KG1 (cell line): ENCODE measurements at places on chromosomes 4 and X.

DNA sequence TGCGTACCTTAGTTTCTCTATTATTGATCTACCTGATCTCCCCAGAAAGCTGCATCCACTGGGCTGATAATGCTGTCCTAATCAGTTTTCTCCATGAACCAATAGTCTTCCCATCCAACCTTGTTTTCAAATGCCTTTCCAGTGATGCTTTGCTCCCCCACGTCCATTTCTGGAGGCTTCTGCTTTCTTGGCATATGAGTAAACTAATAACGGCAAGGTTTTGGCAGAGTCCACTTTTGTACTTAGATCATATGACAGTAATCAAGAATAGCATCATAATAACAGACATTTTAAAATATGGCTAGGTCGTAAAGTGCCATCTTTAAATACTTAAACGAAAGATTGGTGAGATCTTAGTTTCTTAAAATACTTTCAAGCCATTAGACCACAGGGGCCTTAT is 38.4 kb upstream of the FAM9B start:
- DNase-seq, result no peak

DNA sequence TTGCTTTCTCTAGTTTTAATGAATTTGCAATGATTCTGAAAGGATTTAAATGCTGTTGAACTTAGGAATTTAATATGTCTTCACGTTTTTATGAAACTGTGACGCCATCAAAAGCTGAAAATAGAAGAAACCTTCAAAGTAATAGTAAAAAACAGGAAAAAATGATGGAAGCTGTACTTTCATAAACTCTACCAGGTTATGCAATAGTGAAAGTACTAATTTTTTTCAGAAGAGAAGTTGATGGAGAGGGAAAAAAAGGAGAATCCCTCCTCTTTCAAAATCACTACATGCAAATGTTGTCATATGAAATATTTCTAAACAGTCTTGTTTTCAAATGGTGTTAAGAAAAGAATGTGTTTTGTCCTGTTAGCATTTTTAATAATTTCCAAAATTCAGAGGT is 73.6 kb downstream of the ZNF330 start:
- DNase-seq, result no peak

DNA sequence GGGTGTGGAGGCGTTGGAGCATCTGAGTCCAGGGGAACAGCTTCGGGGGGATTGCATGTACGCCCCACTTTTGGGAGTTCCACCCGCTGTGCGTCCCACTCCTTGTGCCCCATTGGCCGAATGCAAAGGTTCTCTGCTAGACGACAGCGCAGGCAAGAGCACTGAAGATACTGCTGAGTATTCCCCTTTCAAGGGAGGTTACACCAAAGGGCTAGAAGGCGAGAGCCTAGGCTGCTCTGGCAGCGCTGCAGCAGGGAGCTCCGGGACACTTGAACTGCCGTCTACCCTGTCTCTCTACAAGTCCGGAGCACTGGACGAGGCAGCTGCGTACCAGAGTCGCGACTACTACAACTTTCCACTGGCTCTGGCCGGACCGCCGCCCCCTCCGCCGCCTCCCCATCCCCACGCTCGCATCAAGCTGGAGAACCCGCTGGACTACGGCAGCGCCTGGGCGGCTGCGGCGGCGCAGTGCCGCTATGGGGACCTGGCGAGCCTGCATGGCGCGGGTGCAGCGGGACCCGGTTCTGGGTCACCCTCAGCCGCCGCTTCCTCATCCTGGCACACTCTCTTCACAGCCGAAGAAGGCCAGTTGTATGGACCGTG is 2.2 kb downstream of the AR start:
- DNase-seq, result no peak

GRCh38 chr4:154464654-154465053 is 26.9 kb downstream of the DCHS2 start:
- no peak for DNase-seq

DNA sequence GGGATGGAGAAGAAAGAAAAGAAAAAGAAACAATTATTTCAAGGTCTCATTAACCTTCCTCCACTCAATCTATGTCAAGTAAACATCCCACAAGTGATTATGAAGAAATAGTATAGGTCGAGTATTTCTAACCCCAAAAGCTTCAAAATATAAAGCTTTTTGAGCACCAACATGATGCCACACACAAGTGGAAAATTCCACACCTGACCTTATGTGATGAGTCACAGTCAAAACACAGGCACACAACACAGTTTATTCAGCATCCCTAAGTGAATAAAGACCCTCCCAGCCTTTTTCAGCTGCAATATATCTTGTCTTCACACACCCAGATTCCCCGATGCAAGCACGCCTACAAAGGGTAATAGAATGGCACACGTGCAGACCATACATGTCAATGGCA is 51.7 kb upstream of the VEGFC start:
- no peak for DNase-seq

GRCh38 chr4:119034276-119035008 is 101.2 kb upstream of the MYOZ2 start:
- DNase-seq, result no peak

GRCh38 chr4:99894998-99895397 is 771 bp upstream of the LAMTOR3 start:
- no peak for DNase-seq

GRCh38 chr4:103012551-103012950 is 7.0 kb downstream of the SLC9B1 start:
- no peak for DNase-seq

- DNase-seq, result no peak
Observed at GRCh38 chrX:85365370-85365995, 14.0 kb downstream of the POF1B start.

DNA sequence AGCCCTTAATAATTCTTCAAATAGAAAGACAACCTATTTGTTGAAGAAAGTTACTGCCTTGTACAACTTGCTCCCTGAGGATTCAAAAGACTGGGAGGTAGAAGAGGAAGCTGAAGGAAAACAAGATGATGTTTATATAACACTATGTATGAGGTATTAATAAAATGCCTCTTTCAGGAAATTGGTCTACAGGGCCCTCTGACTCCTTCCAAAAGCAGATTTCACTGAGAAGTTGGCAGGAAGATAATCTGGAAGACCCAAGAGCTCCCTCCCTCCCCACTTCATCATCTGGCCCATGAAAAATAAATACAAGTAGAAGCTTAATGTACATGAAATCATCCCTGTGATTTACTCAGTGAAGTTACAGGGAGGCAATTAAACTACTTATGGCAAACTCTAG is 107.5 kb upstream of the MAGEC2 start:
- DNase-seq, result no peak

DNA sequence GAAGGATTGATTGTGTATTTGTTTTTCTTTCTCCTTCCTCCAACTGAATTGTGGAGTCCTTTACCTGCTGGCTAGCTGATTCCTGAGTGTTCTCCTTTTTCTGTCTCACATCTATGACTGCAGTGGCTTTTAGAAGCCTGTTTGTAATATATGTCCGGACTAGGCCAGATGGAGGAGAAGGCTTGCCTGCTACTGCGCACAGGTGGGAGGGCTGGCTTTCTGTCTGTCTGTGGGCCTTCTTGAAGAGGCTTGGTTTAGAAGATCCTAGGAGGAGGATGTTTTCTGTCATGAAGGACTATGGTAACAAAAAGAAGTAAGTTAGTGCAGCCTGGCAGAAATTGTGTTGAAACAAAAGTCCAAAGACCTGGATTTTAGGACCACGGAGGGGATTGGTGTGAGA is 8.5 kb downstream of the PPP1R3F start:
- no peak for DNase-seq
